ENCODE measurements at places on chromosomes 12 and 14. TPM values are rescaled to one million over a fixed set of nuclear protein-coding genes. Genes with fewer than 3 reads are reported as not detected.

Gene CIROP
- total RNA-seq = 0.88 TPM

Gene KIF5A
- total RNA-seq = 0.91 TPM

Gene SLC5A8
- not detected for total RNA-seq

Gene CLEC2A
- total RNA-seq = not detected

Gene RFLNA
- total RNA-seq = 0.08 TPM

Gene ASCL1
- total RNA-seq = not detected

Gene LRRC9
- total RNA-seq = not detected

Gene KIF21A
- 2.8 TPM for total RNA-seq
